ENCODE measurements at places on chromosomes 16 and 17. TPM values are rescaled to one million over a fixed set of nuclear protein-coding genes. Genes with fewer than 3 reads are reported as not detected.

The TRIM72 gene
- not detected for total RNA-seq

The PHB1 gene
- 295 TPM for total RNA-seq

The RPL13 gene
- 3,468 TPM for total RNA-seq

The TPSD1 gene
- total RNA-seq, result not detected

The SCNN1B gene
- not detected for total RNA-seq

The LRRC37A gene
- 4.1 TPM for total RNA-seq

The CD300LG gene
- total RNA-seq, result not detected

The FBXW10 gene
- total RNA-seq, result not detected

The CLEC10A gene
- total RNA-seq, result not detected

The GP1BA gene
- total RNA-seq, result not detected

- no peak for DNase-seq
Measured at GRCh38 chr17:65079489-65079900, 23.0 kb upstream of the GNA13 start.

- no peak for DNase-seq
Measured at GRCh38 chr16:28923652-28924398, 1.2 kb downstream of the RABEP2 start.

GRCh38 chr16:68447653-68448359 is 502 bp downstream of the SMPD3 start:
- no peak for DNase-seq

DNA sequence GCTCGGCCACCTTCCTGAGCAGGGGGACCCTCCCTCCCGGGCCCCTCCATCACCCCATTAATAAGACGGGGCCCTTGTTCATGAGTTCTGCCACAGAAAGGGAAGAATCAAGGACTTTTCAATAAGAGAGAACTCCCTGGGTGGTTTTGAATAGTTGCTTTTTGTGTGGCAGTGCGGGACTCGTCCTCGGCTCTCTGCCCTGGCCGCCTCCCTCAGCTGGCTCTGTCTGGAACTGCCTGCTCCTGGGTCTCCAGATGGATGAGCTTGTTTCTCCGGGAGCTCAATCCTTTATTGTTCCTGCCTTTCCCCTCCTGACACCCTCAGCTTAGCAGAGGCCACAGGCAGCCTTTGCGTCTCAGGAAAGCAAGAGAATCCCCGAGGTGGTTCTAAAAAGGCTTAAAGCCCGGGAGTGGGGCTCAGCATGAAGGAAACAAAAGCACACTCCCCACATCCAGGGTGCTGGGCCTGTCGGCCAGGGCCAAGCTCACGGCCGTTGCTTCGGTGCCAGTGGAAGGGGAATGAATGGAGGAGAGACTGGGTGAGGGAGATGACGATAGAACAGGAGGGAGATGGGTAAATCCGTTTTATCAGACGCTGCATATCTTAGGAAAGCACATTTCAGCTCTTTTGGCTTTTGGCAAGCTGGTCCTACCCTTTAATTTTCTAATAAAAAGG is 60.2 kb downstream of the RAI1 start:
- DNase-seq, result no peak

DNA sequence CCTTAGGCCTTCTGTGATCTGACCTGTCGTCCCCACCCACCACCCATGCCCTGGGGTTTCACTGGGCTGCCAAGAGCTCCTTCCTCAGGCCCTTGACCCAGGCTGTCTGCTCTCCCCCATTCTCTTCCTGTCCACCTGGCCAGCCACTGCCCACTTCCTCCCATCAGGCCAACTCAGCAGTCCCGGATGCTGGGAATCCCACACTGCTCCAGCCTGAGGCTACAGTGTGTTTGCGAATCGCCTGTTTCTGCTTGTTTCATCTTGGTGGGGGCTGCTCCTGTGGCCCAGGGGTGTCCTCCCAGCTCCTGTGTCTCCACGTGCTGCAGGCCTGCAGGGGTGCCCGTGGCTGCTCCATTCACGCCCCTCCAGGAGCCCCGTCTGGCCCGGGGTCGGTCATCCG is 839 bp upstream of the METRN start:
- no peak for DNase-seq

- DNase-seq, result peak; percentile 46
Measured at GRCh38 chr16:30927789-30928378, 4.5 kb downstream of the FBXL19 start.

- DNase-seq, result no peak
Measured at GRCh38 chr17:37225465-37225864, 150.3 kb upstream of the C17orf78 start.

DNA sequence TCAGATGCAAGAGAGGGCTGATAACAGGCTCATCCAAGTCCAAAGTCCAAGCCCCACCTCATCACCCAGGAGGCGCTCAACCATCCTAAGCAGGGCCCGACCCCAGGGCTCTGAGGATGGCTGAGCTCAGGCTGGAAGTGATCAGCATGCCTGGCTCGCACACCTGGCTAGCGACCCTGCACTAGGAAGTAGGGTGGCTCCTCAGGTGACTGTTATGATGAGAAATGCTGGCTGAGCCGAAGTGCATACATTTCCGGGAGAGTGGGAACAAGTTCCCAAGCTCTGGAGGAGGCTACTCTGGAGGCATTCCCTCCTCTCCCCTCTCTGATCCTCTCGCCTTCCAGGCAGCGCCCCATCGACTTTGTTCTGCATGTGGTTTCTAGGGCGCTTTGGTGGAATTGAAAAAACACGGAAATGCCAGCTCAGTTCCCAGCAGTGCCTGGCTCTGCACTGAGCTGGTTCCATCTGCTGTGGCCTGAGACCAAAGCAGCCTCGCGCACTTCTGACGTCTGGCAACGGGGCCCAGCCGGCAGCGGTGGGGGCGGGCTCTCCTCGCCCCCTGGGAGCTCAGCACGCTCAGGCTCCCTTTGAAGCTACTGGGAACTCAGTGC is 130.3 kb downstream of the IRF8 start:
- no peak for DNase-seq

DNA sequence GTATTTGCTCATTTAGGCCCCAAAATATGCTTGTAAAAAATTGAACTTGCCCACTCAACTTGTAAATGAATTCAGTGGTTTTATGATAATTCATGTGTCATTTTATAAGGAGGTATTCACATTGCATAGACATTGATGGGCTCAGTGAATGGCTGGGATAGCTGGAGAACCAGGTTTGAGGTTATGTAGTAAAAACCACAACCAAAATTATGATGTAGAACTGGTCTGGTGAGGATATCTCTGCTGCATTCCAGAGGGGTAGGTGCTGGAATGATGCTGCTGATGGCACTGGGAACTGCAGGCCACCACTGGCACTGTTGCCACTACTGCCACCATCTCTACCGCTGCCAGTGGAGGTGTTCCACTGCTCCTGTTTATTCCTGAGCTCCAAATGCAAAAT is 21.5 kb upstream of the RABEP1 start:
- DNase-seq, result no peak

- no peak for DNase-seq
Measured at GRCh38 chr16:12079412-12079965, 103.0 kb downstream of the SNX29 start.

DNA sequence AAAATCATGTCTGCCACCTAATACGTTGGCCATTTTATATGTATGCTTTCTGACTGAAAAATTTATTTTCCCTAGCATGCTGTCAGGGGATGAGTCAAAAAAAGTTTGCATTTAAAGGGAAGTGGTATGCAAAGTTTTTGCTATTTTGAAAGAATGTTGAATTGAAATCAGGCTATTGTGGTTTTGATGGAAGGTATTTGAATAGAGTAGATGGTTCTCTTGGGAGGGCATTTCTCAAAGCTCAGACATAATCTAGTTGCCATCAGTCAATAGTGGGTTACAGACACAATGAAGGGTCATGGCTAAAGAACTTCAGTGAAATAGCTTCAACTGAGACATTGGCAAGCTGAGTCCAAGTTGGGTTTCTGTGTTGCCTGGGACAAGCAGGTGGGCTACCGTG is 102.4 kb downstream of the MAP2K6 start:
- DNase-seq, result no peak

- DNase-seq, result no peak
Measured at GRCh38 chr17:64182325-64183012, 52.5 kb upstream of the ERN1 start.

DNA sequence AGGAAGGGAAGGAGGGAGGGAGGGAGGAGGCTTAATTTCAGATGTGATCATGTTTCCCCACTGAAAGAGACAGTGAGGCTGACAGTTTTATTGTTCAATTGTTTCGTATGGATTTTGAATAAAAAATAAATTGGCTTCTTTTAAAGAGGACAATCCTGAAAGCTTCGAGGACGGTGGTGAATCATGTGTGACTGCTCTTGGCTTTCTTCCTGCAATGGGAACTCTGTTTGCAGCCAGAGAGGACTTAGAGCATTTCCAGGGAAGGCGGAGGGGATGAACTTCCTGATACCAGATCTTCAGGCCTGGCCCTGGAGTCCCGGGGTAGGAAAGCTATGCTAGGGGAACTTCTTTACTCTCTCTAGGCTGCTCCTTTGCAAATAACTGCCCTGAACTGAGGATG is 72.8 kb upstream of the C16orf82 start:
- DNase-seq, result no peak

GRCh38 chr16:35793601-35794000 is 2334.2 kb downstream of the TP53TG3F start:
- DNase-seq, result no peak

DNA sequence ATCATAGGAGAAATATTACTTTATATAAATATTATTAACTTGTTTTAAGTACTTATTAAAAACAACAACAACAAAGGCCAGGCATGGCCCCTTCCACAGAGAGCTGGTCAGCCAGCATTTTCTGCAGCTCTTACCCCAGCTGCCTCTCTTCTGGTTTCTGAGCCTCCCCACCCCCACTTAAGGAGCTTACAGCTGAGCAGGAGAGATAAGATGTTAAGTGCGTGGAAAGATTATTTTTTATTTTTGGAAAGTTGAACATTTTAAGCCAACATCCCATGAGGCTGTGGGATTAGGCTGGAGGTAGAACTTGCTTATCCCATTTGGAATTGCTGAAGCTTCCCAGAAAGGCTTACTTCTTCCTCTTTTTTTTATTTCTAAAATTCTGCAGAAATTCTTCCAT is 401.2 kb downstream of the SEC14L1 start:
- no peak for DNase-seq

DNA sequence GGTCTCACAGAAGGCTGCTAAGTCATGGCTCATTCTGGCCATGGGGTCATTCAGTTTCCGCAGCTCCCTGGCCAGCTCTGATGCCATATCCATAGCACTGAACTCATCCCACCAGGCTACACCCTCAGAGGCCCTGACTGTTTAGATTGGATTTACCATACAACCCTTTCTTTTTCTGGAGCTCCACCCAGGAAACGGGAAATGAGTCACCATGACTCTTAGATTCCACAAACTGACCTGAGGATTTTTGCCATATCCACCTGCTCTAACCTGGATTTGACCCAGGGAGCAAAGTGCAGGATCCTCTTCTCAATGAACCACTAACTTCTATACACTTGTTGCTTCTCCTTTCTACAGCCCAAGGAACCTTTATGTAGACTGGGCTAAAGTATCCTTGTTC is 20.3 kb upstream of the CALB2 start:
- no peak for DNase-seq

DNA sequence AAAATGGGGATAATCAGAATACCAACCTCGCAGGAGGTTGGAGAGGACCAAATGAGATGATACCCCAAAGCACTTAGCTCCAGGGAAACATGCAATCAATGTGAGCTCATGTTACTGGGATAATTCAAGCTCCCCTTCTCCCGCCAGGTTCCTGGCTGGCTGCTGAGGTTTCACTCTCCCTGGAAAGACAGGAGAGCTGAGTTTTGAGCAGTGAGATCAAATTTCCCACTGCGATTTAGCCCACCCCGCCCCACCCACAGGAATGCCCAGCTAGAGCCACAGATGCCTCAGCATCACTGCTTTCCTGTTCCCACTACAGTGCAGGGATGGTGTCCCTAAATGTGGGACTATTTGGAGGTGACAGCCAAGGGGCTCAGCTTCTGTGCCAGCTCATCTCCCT is 56.7 kb downstream of the ZNF423 start:
- no peak for DNase-seq

DNA sequence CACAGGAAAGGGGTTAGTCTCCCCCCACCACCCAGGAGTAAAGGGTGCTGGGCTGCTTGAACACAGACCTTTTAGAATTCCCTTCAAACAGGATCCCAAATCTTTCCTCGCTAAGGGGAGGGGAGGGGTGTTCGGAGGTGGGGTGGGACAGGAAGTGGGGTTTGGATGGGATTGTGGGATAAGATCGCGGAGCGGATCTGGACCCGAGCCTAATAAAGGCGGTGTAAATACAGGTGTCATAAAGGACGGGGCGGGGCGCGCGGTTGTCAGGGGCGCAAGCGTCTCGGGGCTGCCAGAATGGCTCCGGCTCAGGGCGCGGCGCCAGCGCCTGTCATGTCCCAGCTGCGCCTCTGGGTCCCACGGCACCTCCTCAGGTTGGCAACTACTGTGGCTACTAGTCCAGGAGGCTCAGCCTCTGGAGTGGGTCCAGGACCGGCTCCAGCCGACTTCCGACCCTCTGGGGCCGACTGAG is 59.8 kb upstream of the FBXO47 start:
- peak; percentile 26 for DNase-seq

DNA sequence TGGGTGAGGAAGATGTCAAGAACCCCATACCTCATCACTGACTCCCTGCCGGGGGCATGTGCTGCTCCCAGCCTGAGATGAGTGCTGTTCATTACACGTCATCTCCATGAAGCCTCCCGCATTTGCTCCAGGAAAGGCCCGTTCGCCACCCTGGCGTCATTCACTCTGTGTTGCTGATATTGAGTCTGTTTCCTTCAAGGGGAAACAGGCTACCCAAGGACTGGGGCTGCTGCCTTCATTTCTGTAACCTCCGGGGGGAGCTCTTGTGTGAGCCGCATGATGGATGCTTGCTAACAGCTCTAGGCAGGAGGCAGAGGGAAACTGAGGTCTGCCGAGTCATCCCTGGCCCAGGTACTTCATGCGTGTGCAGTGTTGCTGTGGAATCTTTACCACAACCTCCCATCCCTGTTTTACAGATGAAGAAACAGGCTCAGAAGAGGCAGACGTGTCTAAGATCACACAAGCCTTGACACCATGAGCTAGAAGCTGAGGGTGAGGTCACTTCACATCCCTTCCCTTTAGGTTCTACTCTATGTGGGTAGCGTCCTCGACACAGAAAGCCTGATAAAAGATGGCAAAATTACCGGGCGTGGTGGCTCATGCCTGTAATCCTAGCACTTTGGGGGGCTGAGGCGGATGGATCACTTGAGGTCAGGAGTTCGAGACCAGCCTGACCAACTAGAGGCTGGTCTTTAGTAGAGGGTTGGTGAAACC is 3.5 kb upstream of the ARMC5 start:
- DNase-seq, result peak; percentile 58

DNA sequence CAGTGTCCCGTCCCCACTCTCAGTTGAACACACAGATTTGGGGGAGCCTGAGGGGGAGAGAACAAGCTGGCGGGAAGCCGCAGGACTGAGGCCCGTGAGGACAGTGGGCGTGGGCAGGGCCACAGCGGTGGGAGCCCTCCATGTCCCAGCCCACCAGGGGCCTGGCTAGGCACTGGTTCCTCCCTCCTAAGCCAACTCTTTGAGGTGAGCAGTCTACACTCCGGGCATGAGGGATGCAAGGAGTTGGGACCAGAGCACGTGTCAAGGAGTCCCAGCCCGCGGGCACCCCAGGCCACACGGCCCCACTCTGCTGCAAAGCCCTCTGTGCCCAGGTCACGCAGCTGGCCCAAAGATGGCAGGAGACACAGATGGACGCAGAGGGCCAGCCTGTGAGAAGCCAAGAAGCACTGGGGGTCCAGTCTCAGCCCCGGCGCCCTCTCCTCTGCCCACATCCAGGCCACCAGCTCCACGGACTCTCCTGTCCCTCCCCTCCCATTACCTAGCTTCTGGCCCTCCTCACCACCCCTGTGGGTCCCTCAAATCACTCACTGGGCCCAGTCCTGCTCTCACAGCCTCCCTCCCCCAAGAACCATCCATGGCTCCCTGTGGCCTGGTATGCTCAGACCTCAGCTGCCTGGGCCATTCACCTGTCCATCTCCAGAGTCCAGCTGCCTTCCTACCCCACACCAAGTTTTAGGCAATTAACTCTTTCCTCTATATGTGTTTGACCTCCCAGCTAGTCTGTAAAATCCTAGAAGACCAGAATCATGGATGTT is 206.5 kb downstream of the RBFOX3 start:
- DNase-seq, result no peak

Measured in activated CD4-positive, alpha-beta memory T cell treated with anti-CD3 and anti-CD28 coated beads for 36 hours (primary cell).